ENCODE measurements at places on chromosomes 2 and 18. TPM values are rescaled to one million over a fixed set of nuclear protein-coding genes. Genes with fewer than 3 reads are reported as not detected.

CCBE1 gene
- 5.1 TPM for total RNA-seq

DNA sequence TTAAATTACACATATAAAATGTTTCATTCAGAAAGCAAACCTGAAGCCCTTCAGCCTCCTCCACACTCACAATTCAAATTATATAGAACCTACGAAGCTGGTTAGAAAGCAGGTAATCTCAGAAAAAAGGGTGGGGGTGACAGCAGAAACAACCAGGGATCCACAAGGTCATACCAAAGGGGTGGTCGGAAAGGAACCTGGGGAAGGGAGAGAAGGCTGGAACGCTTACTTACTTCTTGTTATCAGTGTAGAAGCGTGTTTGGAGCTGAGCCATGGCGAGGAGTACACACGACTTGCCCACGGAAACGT, 316 bp downstream of the WDR12 start:
- no peak for DNase-seq

ACYP2 gene
- 9.2 TPM for total RNA-seq

DNA sequence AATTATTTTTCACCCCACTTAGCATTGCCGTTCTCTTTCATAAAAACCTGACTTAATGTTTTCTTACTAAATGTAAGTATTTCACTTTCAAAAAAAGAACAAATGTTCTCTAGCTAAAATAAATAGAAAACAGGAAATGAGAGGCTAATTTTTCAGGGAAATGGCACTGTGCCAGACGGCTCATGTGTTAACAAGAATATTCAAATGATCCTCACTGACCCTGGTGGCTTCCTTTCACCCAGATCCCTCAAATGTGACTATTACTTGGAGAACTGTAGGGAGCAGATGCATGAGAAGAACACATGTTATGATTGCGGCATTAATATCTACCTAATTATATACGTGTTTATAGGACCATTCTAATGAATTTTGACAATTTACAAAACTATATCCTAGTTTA, 827.7 kb downstream of the SOCS6 start:
- no peak for DNase-seq

GRCh38 chr2:177808984-177809809, 263.4 kb downstream of the PDE11A start:
- DNase-seq, result no peak

GRCh38 chr2:117190856-117191559, 623.5 kb upstream of the DDX18 start:
- no peak for DNase-seq

DNA sequence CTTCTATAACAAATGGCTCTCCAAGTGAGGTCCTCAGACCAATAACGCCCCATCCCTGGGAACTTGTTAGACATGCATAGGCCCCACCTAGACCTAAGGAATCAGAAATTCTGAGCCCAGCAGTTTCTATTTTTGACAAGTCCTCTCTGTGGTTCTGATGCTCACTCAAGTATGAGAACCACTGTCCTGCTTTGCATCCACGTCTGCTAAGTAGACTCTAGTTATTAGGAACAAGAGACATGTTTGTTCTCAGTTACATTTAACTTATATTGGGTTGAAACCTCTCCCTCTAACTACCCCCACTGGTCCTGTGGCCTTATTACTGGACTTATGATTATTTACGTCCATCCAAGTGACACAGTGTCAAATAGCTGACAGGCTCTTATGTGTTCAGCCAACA, 70.3 kb downstream of the TMEM17 start:
- DNase-seq, result no peak

CPO gene
- not detected for total RNA-seq

ABHD1 gene
- total RNA-seq, result not detected

DNA sequence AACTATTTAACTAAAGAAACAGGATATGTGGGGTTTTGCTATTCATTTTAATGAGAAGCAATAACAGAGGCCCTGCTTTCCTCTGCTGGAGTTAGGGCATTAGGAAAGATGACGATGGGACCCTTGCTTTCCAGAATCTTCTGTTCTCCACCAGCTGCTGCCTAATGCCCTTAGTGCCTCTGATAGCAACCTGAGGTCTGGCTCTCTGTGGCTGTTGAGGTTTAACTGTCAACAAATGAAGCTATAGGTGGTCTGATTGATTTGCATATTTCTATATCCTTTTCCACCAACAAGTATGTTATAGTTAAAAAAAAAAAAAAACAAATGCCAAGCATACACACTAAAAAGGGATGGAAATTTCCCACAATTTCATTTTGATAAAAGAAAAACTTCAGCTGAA, 115.1 kb upstream of the NCK2 start:
- no peak for DNase-seq

DNA sequence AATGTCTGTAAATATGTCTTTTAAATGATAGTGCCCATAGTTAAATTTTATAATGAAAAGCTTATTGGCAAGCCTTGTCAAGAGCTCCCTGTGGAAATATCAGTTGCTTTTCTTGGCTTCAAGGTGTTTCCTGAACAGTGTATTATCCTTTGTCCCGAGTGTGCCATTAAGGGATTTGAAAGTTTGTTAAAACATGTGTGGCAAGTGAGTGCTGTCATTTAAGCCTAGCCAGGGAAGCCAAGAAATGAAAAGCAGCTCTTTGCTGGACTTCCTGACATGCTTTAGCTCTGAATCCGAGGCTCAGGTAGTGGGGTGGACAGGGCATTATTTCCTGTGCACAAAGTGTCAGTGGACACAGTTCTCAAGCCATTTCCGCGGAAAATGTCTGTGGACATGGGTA, 111.5 kb downstream of the DIS3L2 start:
- DNase-seq, result no peak

DNA sequence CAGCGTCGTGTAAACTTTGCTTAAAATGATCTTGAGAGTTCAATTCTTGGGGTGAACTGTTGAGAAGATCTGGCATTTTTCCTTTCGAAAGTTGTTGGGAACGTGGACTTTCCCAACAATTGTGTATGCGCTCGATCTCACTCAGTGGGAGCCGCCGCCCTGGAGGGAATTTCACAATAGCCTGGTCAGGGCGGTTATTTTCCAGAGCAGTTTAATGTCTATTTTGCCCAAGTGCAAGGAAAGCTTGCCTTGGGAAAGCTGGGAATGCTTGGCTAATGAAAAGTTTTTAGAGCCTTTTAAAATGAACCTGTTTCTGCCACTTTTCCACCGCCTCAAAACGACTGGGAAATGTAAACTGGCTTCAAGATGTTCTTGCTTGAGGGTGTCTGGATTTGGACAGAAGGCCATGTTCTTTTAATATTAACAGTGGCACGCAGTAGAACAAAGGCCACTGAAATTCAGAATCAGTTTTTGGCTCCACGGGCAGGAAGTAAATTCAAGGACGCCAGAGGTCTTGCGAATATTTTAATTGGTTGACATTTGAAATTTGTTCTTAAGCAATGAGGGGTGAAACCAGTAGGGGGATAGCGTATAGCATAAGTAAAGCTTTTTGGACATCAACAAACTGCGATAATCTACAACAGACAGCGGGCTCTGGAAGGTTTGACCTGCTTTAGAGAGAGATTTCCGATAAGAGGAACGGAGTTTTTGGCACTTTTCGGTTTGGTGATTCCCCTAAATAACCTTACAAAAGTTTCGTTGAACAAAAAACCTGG, 1.2 kb downstream of the CFLAR start:
- DNase-seq, result peak; percentile 87

DNA sequence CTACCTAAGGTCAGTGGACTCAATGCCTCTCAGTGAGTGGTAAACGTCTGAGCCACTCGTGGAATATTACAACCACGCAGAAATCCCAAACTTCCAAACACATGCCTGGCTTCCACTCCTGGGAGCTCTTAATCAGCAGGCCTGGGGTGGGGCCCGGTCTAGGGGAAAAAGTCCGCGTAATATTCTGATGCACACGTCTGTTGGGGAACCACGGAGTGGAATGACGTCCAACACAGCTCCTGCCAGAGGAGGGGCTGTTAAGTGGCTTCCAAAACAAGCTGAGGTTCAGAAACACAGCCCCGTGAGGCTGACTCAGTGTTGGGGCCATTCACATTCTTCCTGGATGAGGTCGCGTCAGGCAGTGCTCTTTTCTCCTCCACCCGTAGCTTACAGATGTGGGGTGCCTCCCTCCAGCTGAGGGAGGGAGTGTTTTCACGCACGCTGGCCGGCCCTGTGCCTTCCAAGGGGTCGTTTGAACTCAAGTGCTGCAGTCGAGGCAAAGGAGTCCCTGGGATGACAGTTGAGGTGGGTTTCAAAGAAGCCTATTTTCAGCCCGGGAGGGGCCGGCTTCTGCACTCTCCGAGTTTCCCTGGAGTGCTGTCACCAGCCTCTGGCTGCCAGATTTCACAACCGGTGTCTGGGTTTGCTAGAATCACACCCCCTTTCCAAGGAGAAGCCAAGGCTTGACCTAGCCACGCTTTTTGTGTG, 73.1 kb downstream of the ACKR3 start:
- peak; percentile 98 for DNase-seq

GRCh38 chr2:236571145-236571544, 1.5 kb downstream of the ACKR3 start:
- no peak for DNase-seq

GRCh38 chr2:170986566-170987258, 57.7 kb downstream of the GORASP2 start:
- DNase-seq, result no peak

DNA sequence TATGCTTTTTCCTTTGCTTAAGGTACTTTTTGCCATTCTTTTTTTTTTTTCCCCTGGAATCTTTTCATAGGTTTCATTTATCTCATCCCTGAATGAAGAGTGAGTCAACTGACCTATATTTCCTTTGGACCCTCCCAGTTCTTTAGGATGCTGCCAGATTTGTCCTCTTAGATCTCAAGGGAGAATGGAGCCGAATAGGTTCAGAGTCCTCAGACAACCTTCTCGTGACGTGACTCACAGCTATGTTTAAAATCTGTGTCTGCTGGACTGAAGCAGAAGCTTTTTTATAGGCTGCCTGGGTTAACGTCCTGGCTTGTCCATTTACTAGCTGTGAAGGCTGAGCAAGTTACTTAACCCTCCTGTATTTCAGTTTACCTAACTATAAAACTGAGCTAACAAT, 358.6 kb downstream of the DLGAP1 start:
- DNase-seq, result no peak

- DNase-seq, result no peak
Measured at GRCh38 chr2:120471166-120471565, 125.2 kb downstream of the INHBB start.

FEV gene
- not detected for total RNA-seq

LRP1B gene
- 0.08 TPM for total RNA-seq

DNA sequence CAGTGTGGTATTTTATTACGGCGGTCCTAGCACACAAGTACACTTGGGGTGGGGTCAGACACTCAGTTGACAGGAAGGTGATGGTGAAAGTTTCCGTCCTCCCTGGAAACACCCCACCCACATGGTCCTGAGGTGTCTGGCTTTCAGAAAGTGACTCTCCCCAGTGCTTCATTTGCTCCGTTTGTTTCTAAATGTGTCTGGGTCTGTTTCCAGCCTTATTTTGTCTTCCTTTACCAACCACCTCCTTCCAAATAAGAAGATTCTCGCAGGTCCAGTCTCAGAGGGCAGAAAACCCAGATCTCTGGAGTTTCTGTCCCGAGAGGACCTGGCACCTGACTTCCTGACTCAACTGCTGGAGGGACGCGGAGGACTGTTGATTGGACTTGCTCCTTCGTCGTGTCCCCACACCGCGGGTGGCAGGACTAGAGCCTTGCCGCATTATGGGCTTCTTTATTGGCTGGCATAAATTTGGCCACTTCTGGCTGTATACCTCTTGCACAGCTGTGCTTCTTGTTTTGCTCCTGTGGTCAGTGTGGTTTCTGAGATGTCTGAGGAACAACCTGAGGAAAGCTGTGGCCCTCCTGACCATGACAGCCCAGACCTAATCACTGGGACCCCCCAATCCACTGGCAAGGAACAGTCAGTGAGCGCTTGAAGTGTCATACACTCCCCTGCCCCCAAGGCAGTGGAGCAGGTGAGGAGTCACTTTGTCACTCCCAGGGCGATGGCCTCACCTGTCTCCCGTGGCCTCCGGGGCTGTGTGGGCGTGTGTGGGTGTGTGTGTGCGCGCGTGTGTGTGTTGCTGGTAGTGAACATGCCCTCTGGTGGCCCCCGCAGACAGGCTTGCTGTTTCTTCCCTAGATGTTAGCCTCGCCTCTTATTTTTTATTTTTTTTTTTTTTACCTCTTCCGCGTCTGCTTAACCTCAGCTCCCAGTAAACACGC, 45.6 kb downstream of the MEX3C start:
- no peak for DNase-seq

DNA sequence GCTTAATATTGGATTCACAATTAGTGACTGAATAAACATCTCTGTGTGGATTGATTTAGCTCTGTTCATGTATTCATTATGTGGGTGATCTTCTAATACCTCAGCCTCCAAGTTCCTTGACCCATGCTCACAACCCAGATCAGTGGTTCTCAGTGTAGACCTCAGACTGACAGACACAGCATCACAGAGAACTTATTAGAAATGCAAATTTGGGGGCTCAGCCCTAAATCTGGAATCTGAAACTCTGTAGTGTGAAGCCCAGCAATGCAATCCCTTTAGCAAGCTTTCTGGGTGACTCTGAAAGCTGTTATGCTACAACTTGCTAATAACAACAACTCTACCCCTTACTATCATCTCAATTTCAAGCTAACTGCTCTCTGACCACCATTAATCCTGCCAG, 273.1 kb upstream of the FANCL start:
- DNase-seq, result no peak

DNA sequence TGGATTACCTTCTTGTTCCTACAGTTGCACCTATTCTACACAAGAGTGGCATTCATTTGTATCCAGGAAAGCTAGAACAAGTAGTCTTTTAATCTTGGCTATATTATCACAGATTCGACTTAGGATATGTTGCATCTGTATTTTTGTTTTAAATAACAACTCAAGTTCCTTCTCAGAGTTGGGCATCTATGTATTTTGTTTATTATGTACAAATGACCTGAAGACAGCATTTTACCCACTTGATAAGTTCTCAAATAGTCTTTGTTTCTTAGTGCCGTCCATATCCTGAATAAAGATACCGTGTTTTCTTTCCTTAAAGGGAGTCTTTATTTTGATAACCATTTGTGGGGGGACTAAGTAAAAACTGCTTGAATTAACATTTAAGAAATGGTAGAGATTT, 2.9 kb downstream of the ITPRID2 start:
- DNase-seq, result no peak

- DNase-seq, result peak; percentile 86
Measured at GRCh38 chr2:100291152-100291970, 30.9 kb downstream of the LONRF2 start.

PLCD4 gene
- not detected for total RNA-seq

- DNase-seq, result no peak
Measured at GRCh38 chr2:37795456-37795855, 124.0 kb upstream of the CDC42EP3 start.

DNA sequence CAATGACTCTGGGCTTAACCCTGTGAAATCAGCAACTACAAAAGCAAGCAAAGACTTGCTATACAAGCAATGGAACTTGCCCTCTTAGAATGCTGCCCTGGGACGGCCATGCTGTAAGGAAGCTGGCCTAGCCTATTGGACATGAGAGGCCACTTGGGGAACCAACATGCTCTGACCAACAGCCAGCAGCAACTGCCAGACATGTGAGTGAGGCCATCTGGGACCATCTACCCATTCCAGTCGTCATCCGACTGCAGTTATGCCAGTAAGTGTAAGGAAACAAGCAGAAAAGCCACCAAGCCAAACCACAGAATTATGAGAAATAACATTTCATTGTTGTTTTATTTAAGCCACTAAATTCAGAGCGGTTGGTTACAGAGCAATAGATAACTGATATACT, 40.9 kb downstream of the CLASP1 start:
- DNase-seq, result no peak

GRCh38 chr18:21660078-21660477, 44.5 kb downstream of the ABHD3 start:
- no peak for DNase-seq

Data from SJSA1 (cell line).